GM10248 (cell line): ENCODE measurements at places on chromosomes 7 and 10.

DNA sequence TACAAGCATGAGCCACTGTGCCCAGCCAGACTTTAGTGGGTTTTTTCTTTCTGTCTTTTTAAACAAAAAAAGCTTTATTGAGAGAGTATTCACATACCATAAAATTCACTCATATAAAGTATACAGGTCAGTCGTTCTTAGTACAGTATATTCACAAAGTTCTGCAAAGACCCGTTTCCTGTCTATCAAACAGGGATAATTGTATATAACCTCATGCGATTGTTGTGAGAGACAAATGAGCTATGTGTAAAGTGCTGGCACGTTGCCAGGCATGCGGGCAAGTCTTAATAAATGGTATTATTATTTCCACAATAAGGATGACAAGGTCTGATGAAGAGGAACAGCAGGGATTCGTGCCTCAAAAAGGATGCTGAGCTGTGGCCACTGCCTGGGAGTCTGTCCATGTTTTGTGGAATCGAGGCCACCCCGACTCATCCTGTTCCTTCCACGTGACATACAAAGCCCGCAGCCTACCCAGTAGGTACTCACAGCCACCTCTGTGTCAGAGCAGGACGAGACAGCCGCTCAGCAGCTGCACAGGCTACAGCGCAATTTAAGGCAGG lies 51.6 kb downstream of the SMKR1 start:
- no peak for DNase-seq

DNA sequence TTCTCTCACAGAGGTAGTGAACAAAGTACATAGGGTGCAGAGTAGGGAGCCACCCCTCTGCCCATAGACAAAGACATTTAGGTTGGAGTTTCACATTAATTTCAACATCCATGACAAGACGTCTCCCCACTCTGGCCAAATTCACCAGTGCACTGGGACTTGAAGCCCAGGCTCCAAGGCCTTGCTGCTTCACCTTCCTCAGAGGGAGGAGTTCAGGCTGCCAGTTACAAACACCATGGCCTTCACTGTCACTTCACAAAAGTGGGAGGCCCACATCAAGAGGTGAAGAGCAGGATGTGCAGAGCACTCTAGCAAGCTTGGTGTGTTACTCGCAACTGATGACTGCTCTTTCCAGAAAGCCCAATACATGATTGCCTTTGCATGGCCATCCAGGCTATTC lies 15.8 kb upstream of the ARHGAP22 start:
- DNase-seq, result no peak

GRCh38 chr7:143289421-143289820 lies 1.3 kb downstream of the CASP2 start:
- no peak for DNase-seq

GRCh38 chr7:100711369-100711768 lies 5.4 kb downstream of the POP7 start:
- DNase-seq, result no peak

GRCh38 chr7:20235288-20235687 lies 18.1 kb upstream of the MACC1 start:
- DNase-seq, result no peak

DNA sequence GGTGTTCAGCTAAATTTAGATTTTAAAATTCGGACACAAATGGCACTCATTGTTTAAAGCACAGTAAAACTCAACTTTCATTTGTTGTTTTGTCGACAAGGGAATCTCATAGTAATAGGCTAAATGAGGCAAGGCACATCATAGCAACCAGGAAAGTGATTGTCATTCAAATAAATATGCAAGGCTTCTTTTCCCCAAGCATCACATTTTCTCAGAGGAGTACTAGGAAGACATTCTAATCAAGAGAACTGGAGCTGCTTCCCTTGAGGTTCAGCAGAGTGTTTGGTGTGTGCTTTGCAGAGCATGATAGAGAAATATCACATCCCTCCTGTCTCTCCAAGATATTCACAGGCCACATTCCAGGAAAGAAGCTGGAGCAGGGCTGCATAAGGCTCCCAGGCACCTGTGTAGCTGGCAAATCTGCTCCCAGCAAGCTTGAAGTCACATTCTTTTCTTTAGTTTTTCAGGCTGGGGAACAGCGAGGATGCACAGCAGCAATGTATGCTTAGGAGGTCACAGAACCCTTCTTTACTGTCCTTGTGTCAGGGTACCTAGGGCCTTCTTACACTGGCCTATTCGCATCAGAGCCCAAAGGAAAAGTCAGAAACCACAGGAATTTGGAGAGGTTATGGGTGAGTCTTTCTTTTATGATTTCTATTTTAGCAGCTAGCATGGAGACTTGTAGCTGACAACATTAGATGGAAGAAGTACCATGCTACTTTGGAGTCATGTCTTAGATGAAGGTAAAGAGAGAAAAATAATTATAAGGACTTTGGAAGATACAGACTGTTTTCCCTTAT lies 95.9 kb upstream of the HDAC9 start:
- no peak for DNase-seq

GRCh38 chr10:80540981-80541750 lies 3.5 kb downstream of the SH2D4B start:
- DNase-seq, result peak; percentile 63

GRCh38 chr10:125104559-125104958 lies 55.8 kb downstream of the CTBP2 start:
- no peak for DNase-seq

GRCh38 chr10:60042262-60042661 lies 135.9 kb upstream of the CCDC6 start:
- DNase-seq, result no peak

DNA sequence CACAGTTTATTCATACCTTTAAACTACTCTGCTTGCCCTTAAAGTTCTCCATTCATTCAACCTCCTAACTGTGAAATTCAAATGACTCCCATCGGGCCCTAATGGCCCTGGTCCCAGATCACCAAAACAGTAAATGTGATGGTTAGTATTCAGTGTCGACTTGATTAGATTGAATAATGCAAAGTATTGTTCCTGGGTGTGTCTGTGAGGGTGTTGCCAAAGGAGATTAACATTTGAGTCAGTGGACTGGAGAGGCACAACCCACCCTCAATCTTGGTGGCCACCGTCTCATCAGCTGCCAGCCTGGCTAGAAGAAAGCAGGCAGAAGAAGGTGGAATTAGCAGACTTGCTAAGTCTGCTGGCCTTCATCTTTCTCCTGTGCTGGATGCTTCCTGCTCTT lies 80.1 kb upstream of the PLXNA4 start:
- no peak for DNase-seq

GRCh38 chr7:27883696-27884095 lies 143.7 kb downstream of the TAX1BP1 start:
- no peak for DNase-seq

DNA sequence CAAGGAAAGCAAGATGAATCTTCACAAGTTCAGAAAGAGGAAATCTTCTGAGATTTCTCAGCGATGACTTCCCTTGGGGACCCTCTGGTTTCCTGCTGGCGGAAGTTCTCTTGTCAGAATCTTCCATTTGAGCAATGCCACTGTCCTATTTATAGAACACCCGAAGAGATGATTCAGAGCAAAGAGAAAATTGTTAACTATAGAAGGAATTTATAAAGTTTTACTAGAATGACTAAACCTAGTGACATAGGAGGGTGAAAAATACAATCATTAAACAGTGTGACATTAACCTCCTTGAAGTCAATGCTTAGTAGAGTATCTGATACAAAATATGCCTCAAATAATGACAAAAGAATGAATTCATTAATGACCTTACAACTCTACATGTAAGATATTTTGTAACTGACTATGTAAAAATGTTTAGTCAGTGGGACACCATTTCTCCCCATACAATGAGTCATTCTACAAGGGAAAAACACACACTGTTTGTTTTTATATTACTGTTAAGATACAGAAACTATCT lies 206.5 kb upstream of the CNTNAP2 start:
- DNase-seq, result no peak

DNA sequence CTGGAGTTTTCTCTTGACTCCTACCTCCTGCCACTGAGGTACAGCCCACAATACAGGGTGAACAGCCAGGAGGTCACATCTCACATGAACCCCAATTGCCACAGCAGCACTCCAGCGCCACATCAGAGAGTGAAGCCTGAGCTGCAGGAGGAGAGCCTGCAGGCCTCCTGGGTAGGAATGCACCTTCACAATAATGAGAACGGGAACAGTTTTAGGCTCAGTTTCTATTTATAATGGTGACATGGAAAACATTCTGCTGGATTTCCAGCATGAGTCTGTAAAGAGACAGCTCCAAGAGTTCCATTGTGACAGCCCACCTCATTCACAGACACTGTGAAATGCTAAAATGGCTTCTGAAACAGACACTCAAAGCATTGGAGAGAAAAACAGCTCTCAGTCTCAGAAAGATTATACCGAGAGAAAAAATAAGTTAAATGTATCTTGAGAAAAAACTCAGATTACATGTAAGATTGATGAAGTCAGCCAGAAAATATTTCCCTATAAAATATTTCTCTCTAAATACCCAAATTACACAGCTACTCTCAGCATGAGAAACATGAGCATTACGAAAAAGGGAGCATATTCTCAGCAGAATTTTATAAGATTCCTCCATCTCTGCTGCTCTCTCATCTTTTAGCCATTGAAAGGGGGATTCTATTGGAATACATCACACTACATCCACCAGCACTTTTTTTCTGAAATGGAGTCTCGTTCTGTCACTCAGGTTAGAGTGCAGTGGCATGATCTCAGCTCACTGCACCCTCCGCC lies 11.3 kb downstream of the ZNF680 start:
- DNase-seq, result no peak

GRCh38 chr7:100865938-100866728 lies 1.1 kb upstream of the TRIP6 start:
- DNase-seq, result no peak

DNA sequence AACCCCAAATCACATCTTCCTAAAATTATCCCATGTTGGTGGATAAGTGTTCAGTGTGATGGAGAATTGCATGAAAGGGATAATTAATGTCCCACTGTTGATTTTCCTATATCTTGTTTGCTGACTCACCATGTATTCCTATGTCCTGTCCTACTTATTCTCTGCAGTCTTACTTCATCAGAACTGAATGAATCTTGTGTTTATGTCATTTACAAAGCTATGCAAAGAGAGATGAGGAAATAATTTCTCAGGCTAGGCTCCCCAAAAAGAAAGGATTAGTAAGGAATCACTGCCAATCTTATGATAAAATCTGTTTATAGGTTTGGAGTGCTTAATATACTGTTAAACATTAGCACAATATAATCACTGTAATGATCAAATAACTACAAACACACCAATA lies 360.8 kb downstream of the CRPPA start:
- no peak for DNase-seq

DNA sequence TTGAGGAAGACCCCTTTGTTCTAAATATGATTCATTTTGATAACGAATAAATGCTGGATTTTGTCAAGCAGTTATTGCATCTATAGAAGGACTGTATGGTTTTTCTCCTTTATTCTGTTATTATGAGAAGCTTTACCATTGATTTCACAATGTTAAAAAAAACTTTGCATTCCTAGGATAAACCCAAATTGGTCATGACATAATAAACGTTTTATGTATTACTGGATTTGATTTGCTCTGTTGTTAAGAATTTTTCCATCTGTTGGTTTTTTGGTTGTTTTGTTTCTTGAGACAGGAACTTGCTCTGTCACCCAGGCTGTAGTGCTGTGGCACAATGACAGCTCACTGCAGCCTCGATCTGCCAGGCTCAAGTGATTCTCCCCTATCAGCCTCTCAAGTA lies 2.2 kb upstream of the DNA2 start:
- DNase-seq, result no peak

DNA sequence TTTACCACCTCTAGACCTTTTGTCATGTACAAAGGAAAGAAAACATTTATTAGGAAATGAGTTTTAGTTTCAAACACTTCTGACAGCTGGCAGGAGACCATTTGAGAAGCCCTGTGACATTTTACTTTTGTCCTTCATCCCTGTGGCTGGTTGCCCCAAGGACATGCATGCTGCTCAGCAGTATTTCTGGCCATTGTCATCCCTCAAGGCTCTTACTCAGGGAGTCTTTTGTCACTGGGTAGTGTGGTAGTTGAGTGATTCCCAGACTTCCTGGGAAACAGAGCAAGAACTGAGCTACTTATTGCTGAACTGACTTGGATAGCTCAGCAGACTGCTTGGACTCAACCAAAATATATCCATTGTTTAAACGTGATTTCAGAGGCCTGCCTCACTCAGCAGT lies 142.8 kb downstream of the LRRC4 start:
- DNase-seq, result no peak

DNA sequence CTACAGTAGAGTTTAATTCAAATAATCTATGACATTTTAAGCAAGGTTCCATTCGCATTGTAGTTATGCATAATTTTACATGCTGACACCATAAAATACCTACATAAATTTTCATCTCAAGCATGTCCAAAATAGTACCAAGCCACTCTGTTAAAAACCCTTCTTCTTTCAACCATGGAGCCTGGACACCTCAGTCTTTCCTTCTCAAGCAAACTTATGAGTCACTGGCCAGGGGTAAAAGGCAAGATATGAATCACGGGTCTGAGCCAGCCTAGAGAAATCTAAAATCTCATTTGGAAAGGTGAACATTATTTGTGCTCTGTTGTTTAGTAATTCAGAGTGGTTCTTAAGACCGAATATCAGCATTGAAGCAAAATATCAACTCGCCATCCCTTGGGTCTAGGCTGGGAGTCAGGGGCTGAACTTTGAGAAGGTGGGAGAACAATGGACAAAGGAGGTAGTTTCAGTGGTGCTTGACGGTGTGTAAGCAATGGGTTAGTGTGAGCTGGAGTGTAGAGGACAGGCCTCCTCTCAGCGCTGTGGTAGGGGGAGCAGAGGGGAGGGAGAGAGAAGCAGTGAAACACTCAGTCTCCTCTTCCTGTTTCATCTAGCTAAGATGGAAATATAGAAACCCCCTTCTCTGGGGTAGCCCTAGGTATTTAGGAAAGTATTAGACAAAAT lies 19.1 kb upstream of the GPAM start:
- DNase-seq, result peak; percentile 44

DNA sequence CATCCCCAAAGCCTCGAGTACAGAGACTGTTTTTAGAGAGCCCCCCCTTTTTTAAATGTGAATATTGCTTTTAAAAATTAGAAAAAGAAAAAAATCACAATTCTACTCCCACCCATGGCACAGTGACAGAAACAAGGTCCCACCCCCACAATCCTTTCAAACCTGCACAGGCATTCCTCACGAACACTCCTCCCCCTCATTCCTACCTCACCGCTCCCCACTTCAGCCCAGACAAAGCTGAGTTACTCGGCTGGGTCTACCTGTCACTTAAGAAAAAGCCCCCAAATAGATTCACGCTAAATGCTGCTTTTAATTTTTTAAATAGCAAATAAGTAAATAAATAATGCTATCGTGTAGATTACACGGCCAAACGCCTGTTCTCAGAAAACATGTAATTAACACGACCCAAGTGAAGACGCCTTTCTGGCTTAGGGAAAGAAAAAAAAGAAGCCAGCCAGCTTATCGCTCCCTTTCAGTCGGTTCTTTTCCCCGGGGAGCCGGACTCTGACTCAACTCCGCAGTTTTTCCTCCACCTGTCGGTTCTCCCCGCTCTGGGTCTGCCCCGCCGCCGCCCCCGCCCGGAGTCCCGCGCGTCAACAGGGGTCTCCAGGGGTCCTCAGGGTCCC lies 739 bp downstream of the MPP7 start:
- DNase-seq, result no peak

DNA sequence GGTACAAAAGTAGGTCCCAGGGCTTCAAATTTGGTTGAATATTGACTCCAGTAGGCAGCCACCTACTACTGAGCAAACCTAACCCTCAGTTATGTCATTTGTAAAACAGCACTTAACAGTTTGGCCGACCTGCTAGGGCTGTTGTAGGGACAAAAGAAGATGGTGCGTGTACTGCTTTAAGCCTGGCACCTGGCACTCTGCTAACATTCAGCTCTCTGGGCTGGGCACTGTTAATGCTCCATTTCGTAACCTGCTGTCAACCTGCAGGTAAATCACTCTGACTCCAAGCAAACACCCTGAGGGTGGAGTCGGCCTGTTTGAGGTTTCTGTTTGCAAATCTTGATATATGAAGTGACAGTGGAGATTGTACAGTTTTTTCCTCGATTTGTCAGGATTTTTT lies 7.2 kb downstream of the ZKSCAN1 start:
- no peak for DNase-seq
